ENCODE measurements at places on chromosomes 11 and 22.

- no peak for DNase-seq
Observed at GRCh38 chr11:88169881-88170280, 5.4 kb downstream of the RAB38 start.

DNA sequence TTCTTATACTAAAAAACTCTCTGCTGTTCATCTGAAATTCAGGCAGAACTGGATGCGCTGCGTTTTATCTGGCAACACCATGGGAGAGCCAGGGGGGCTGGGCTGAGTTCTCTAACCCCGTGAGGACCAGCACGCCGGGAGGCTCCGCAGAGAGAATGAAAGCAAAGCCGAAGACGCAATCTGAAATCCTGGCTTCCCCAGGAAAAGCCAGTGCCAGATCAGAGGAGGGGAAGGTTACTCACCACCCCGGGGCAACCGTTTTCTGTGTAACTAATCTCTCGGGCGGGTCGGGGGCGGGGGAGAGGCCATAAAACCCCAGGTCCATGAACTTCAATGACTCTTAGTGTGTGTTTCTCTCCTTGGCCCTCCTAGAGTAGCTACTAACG, 99.4 kb downstream of the SHANK2 start:
- DNase-seq = no peak

GRCh38 chr11:13907678-13908077, 54.8 kb upstream of the SPON1 start:
- DNase-seq = no peak

DNA sequence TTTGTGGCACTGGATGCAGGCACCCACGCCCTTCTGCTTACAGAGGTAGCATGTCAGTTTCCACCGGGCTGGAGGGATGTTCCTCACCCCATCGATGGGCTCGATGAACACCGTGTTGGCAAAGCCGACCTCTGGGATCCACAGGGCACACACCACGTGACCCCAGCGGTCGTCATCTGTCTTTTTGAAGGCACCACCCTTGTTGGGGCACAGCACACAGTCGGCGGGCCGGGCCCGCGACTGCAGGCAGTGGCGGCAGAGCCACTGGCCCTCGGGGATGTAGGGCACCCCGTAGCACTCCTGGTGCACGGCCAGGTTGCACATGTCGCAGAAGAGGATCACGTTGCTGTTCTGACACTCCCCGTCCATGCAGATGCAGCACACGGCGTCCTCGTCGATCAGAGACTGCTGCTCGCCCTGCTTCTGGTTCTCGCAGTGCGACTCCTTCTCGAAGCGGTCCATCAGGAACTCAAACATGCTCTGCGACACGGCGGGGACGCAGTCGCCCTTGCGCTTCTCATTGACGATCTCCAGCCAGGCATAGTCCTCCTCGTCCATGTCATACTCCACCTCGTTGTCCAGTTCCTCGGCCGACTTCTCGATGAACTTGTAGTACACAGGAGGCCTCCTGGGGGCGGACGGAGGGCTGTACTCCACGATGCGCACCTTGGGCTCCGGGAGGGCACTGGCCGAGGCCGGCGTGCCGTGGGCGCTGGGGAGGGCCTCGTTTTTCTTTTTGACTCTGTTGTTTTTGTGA, 4.2 kb downstream of the BRD1 start:
- no peak for DNase-seq

DNA sequence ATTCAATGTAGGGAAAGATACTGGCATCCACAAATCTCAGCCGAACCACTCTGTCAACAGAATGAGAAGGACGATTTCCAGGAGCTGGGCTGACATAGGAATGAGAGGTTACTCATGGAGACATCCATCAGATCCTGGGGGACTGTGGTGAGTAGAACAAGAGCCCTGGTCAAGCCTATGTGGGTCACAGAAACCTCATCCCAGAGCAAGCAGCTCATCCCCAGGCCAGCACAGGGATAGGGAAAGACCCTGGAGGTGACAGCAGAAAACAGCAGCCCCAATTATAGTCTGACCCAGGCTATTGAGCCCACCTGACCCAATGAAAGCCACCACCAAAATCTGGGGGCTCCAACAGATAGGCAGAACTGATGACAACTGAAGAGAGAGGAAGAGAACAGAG, 128.0 kb upstream of the SERPIND1 start:
- no peak for DNase-seq

DNA sequence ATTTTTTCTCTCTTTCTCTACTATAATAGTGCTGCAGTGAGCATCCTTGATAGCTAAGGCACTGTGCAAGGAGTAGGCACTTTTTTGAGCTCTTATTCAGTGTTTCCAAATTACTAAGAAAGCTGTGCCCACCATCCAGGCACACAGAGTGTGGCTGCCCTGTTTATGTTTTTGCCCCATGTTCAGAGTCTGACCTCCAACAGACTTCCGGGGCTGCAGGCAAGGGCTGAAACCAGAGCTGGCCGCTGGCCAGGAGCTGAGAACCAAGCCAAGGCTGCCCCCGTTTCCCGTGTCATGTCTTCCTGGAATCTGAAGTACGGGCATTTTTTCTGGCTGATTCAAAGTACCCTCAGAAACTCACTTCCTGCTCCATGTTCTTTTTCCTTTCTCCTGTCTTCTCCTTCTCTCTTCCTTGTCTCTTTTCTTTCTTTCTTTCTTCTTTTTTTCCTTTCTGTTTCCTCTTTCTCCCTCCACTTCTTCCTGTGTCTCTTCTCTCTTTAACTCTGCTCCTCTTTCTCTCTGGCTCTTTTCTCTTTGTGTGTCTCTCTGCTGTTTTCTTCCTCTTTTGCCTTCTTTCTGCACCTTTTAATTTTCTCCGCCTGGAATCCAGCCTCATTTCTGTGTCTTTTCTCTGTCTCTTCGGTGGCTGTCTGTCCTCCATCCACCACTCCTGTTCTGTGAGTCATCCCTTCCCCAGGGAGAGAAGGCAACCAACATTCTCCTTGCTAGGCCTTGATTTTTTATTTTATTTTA, 17.0 kb upstream of the KCTD14 start:
- DNase-seq = peak; percentile 39

- DNase-seq = peak; percentile 15
Observed at GRCh38 chr11:94450048-94450447, 43.6 kb downstream of the MRE11 start.

DNA sequence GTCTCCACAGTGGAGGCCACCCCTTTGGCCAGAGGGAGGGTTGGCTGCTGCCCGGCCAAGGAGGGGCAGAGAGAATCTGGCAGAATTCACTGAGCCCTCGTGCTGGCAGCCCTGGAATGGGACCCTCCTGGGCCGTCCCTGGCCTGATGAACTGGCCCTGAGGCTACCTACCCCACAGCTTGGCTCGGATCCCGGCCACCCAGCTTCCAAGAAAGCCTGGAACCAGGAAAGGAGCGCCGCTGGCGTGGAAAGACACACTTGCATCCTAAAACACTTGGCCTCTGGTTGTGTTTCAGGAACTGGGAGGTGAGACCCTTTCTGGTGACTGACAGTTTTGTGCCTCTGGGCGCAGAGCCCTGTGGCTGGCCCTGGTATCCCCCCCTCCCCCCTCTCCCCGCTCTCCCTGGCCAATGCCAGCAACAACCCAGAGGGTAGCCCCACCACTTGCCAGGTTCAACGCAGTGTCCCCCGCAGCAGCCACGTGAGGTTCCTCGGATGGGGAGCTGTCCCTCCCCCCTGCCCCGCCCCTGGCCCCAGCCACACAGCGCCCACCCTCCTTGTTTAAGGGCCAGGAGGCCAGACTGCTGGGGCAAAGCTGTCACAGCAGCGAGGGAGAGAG, 693 bp downstream of the NFAM1 start:
- no peak for DNase-seq

DNA sequence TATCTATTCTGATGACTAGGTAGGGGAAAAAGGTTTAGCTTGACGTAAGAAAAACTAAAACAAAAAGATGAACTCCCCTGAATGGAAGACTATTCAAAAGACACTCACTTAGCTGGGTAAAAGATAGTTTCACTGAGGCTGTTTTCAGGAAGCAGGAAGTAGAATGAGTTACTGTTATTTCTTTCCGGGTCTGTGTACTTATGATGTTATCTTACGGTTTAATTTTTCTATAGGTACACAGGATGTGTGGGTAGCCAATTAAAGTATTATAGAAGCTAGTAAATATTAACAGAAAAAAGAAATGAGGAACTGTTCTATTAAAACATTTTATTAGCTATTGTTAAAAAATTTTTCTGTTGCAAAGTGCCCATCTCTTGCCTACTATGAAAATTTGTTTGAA, 45.8 kb upstream of the MMP7 start:
- DNase-seq = no peak

- DNase-seq = no peak
Observed at GRCh38 chr11:118705111-118705741, 25.8 kb upstream of the TREH start.

DNA sequence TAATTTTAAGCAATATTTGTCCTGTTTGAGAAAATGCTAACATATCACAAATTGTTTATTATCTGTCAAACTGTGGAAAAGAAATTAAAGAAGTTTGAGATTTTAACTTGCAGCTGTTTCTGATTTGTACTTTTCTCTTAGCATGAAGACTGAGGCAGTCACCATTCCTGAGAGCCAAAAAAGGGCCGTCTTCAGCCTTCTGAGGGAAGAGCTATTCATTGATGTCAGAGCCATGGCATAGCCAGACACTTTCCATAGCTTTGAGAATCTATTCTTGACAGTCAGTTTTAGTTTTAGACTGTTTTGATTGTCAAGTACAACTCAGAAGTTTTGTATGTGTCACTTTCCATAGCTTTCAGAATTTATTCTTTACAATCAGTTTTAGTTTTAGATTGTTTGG, 32.1 kb downstream of the YAP1 start:
- DNase-seq = no peak

- DNase-seq = no peak
Observed at GRCh38 chr11:70510571-70510970, 112.2 kb downstream of the CTTN start.

GRCh38 chr11:128731041-128731663, 37.3 kb downstream of the FLI1 start:
- DNase-seq = no peak

DNA sequence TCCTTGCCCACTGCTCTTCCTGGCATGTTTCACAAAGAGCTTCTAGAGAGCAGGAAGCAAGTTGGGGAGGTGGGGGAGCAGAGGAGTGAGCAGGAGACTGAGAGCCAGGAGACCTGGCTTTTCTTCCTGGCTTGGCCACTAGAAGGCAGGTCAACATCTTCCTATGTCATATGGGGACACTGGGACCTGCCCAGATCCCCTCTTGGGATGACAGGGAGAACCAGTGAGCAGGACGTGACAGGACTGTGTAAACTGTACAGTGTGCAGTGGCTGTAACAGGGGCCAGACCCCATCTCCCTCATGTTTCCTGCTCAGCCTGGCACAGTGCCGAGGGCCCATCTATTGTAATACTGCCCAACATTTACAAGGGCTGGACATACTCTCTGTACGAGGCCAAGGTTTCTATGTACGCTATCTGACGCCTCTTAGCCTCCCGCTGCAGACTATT, 29.4 kb downstream of the GDPD5 start:
- no peak for DNase-seq

GRCh38 chr11:1226986-1227550, 4.2 kb downstream of the MUC5B start:
- DNase-seq = no peak

DNA sequence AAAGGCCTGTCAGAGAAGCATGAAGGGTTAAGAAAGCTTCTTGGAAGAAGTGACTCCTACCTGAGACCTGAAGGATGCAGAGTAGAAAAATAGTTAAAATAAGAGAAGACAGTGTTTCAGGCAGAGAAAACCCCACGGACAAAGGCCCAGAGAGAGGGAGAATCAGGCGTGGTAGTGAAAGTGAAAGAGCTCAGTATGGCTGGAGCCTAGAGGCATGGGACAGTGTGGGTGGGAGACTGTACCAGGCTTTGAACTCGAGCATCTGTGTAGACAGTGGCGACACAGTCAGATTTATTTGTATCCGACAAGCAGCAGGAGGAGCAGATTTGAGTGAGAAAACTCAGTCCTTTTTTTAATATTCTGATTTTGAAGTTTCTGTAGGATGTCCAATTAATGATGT, 360.0 kb downstream of the OPCML start:
- DNase-seq = no peak

GRCh38 chr22:33766091-33766490, 154.2 kb downstream of the LARGE1 start:
- DNase-seq = no peak

DNA sequence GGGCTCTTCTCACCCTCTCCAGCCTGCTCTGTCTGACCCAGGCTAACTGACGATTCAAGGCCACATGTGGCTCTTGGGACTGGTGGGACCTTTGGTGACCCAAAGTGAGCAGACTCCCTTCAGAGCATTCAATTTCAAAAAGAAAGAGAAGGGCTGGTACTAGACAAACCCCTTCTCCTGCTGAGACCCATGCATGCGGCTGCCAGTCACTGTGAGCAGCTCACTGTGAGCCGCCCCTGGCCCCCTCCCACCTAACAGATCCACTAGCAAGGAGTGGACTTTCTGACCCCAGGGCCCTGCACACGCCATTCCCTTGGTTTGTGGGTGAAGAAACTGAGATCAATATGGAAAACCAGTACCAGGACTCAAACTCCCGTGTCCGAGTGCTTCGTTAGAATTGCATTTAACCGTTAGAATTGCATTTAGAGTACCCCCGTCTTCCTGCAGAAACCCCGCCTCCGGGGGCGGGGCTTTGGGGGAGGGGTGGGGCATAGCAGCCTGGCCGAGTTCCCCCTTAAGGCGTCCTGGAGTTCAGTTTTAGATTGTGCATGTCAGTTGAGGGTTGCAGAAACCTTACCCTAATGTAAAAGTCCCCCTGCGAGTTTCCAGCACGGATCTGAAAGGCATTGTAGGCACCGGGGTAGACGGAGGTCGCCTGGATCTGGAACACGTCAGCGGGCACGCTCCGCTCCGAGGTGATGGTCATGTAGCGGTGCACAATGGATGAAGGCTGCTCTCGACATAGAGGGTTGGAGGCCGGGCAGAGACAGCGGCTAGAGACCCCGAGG, 5.1 kb downstream of the EFEMP2 start:
- no peak for DNase-seq

- DNase-seq = no peak
Observed at GRCh38 chr11:45900916-45901617, 6.0 kb downstream of the FREY1 start.

DNA sequence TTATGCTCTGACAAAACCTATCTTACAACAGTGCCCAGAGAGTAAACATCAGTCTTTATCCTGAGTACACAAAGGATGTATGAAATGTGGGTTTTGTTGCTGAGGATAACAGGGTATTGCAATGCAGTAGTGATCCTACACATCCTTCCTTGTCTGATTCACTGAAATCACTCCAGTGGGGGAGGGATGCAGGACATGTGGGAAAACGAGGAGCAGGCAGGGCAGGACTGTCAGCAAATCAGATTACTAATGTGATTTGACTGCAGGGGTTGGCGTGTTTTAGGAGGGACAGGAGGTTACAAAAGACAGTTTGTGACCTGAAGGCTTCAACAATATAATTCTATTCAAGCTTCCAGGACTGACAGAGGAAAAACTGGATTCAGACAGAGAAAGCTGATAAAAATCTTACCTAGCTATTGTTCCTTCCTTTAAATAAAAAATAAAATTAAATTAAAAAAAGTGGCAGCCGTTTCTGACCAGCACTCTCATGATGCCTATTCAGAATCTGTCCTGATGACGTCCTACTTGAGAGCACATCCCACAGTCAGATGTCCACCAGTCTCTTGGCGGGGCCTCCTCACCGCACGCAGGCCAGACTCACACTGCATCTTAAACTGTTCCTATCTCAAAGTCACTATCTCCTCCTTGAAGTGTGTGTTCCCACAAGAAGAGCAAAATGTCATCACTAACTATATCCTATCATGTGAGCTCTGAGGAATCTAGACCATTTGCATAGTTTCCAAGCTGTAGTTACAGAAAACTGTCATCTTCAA, 50.6 kb upstream of the MN1 start:
- DNase-seq = no peak

Measured in BJ (cell line).